ENCODE measurements at places on chromosomes 16 and 17. TPM values are rescaled to one million over a fixed set of nuclear protein-coding genes. Genes with fewer than 3 reads are reported as not detected.

GRCh38 chr16:3187798-3188674, at the start of gene OR1F1:
Gene OR1F1, plus strand, starts transcription at chr16:3188204.
- no peak for DNase-seq

GRCh38 chr16:73365016-73365551, 317.2 kb upstream of the ZFHX3 start:
- DNase-seq = no peak

DNA sequence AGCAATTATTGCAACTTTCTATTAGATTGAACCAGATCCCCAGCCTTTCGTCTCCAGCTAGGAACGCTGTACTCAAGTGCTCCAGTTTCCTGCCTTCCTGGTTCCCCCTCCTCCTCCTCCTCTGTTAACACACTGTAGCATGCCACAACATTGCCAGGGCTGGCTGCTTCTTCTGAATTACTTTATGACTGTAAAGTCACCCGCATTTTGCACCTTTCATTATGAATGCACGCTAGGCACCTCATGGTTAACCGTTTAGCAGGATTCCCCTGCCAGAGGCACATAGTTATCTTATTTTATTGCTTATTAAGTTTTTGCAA, 4.5 kb downstream of the ZNF423 start:
- DNase-seq = no peak

GRCh38 chr17:49519781-49520180, 24.7 kb downstream of the NGFR start:
- DNase-seq = no peak

- DNase-seq = no peak
These were observed 72.0 kb upstream of the KSR1 start for GRCh38 chr17:27384261-27384701.

DNA sequence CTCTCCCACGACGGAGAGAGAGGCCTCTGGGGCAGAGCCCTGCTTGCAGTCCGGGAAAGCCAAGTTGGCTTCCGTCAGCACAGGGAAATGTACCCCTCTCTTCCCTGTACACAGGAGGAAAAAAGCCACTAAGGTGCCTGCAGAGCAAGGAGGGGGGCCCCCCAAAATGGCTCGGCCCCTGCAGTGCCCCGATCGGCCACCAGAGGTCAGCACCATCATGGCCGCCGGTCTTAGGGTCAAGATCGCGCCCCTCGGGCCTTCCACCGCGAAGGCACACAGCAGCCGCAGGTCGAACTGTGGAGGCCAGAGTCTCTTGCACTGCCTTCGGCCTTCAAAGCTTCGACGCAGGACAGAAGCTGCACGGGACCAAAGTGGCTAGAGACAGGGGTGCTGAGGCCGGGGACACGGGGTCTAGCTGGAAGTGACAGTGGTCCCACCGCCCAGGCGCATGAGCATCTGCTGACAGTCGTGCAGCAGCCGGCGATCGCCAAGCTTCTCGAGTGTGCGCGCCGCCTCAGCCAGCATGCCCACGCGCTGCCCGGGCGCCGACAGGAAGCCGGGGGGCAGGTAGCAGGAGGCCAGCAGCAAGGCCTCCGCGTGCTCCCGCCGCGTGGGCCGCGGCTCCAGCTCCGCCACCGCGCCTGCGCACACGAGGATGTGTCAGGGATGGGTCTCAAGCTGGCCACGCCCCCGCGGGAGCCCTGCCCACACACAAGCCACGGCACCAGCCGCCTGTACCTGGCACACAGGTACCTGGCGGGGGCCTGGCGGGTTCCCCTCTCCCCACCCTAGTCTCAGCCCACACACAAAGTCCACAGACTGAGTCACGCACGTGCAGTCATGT, 24.4 kb downstream of the SREBF1 start:
- DNase-seq = no peak

DNA sequence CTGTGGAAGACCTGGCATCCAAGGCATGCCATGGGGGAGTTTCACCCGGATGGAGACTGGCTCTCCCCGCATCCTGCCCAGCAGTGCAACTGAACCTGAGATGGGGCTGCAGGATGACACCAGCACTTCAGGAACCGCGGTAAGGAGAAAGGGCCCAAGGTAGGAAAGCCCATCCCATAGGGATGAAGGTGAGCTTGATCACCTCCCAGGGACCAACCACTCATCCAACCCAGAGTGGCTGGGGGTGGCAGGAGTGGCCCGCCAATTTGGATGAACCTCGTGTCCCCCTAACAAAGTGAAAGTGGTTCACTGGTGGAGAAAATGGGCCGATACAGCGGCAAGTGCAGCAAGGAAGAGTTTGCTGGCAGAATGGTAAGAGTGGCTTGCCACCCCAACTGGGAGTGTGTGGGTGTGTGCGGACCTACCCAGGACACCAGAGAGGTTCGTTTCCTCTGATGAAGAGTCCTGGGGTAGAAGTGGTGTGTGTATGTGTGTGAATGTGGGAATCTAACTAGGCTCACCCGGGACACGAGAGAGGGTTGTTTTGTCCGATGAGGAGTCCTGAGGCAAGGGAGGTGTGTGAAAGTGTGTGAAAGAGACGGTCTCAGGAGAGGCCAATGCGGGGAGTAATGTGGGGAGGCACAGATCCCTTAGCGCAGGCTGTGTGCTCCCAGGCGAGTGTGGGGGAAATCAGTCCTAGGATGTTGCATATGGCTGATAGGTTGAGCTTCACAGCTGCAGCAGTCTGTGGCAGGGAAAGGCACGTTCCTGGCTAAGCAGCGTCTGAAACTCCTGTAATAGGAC, 22.6 kb downstream of the ACSM1 start:
- DNase-seq = no peak

DNA sequence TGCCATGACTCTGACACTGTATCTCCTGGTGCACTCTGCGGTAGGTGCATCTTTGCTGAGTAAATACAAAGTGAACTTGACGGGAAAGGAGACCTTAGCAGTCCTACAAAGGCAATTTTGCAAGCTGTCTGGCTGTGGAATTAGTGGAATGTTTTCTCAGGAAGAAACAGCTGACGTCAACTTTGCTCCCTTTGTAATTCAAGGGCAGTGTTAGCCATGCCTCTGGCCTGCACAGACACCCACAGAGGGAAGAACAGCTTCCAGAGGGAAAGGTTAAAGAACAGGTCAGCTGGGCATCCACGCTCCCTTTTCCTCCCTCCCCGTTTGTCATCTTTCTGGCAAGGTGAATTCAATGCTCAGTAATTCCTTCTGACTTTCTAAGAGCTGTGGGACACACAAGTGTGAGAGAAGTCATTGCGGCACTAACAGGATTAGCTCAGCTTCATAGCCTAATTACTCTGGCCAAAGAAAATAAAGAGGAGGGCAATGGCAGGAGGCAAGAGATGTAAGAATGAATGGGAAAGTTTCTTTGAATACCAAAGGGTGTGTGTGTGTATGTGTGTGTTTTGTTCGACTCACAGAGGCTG, 476.9 kb upstream of the GOT2 start:
- DNase-seq = no peak

DNA sequence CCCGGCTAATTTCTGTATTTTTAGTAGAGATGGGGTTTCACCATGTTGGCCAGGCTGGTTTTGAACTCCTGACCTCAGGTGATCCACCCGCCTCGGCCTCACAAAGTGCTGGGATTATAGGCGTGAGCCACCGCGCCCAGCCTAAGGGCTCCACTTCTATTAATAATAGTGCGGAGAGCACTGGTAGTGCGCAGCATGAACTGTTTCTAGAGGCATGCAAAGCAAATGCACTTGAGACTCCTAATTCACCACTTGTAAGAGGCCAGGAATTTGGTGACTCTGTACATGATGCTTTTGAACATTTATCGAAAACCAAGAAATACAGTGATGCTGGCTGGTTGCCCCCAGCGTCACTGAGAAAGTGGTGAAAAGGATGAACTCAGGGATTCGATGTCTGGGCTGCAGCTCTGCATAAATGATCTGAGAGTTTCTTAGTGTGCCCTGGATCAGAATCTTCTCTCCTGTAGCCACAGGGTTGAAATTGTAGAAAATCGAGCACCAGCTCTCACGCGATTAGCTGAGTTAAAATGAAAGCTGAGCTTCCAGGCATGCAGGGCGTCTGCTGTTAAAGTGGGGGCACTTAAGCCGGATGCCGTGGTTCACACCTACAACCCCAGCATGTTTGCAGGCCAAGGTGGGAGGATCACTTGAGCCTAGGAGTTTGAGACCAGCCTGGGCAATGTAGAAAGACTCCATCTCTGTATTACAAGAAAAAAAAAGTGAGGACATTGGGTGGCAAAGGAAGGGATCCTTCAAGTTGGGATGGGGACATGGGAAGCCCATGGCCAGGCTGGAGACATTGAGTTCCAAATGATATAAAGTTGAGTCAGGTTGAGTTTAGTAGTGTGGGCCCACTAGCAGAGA, 4.8 kb downstream of the RNF213 start:
- DNase-seq = no peak

- no peak for DNase-seq
These were observed 36.0 kb upstream of the FBXO47 start for GRCh38 chr17:39002991-39003715.

GRCh38 chr16:68490829-68491575, 42.7 kb upstream of the SMPD3 start:
- no peak for DNase-seq

DNA sequence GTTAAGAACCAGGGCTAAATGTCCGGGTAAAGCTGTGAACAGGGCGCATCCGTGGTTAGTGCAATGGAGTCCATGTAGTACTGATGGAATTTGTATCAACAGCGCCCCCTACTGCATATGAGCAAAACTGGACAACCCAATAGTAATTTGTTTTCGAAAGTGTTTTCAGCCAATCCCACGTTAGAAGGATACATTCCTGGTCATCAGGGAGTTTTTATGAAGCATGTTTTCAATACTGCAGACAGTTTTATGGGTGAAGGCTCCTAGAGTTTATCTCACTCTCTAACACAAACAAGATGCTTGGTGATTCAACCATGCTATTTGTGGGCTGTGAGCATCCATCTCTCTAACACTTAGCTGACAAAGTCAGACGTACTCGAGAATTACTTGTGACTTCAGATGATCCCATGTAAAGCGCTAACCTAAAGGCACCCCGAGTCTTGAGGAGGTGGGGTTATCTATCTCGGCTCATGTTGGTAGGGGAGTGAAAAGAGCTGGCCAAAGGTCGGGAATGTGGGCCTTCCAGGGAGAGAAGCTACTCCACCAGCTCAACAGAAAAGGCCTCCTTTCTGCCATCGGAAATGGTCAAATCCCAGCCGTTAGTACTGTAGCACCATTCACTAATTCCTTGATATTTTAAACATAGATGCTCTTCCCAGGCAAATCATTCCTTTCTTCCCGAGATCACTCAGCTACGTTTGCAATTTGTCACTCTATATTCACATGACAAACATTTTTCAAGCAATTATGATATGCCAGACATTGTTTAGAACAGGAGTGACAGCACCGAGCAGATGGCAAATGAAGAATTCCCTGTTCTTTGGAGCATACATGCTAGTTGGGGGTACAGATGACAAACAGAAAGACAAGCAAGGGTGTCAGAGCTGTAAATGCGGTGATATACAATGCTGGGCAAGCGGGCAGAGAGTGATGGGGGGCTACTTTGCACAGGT, 46.9 kb upstream of the HNF1B start:
- no peak for DNase-seq

DNA sequence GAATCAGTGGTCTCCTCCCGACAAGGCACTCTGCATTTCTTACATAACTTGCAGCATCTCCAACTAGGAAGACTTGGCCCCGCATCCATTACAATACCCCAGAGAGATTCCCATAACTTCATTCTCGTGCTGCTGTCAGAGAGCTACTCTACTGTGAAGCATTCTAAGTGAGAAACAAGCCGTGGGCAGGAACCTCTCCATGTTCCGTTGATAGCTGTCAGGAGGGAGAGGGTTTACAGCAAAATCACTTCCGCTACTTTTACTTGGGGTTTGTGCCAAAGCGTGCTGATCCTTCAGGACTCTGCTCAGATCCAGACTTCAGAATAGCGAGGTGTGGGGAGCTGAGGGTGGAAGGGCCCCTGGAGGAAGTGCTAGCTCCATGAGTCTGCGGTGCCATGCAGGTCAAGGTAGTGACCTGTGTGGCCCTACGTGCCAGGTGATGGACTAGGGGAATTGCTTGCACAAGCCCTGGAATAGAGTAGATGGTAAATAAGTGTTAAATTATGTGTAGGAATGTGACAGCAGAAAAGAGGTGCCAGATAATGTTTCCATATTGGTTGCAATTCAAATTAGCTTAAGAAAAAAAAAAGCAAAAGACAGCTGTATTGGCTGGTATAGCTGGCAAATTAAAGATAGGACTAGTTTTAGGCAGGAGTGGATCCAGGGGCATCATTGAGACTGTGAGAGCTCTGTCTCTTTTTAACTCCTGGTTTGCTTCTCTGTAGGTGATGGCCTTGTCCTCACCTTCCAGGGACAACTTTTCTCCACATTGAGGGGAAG, 358.5 kb upstream of the ERCC4 start:
- DNase-seq = no peak

GRCh38 chr16:17930280-17930679, 406.3 kb downstream of the NPIPA8 start:
- DNase-seq = no peak

DNA sequence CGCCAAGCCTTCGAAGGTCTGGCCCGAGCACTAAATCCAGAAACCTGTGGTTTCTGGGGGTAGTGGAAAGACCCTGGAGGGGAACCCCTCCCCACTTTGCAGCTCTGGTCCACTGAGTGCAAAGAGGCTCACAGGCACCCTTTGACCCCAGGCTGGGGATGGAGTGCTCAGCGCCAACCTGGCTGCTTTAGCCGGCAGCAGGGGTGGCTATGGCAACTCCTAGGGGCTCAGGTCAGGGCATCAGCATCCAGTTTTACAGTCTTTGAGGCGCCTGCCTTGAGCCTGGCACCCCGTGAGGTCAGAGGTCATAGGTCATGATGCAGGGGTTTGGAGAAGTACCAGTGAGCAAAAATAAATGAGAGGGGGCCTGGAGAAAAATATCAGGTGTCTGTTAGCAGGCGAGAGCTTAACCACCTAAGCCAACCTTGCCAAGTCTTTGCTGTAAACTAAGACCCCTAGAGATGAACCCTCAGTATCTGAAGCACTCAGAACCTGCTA, 17.9 kb downstream of the CA7 start:
- no peak for DNase-seq

- no peak for DNase-seq
These were observed 707 bp downstream of the NUFIP2 start for GRCh38 chr17:29292992-29293889.

DNA sequence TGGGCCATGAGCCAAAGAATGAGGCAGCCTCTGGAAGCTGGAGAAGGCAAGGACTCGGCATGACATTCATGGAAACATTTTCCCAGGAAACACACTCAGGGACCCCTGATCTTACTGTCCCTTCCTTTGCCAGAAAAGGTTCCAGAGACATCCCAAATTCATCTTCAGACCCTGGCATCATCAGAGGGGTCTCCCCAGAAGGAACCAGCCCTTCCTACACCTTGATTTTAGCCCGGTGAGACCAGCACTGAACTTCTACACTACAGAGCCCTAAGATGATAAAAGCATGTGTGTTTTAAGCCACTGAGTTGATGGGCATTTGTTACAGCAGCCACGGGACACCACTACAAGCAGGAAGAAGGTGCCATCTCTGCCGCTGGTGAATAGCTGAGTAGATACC, 262.3 kb downstream of the C16orf95 start:
- DNase-seq = no peak

GRCh38 chr17:38584350-38584925, 21.3 kb downstream of the SRCIN1 start:
- DNase-seq = no peak

- no peak for DNase-seq
These were observed 204.1 kb upstream of the NOG start for GRCh38 chr17:56389356-56389755.

Gene SUMO2
- 334 TPM for polyA plus RNA-seq

Gene HP
- 0.39 TPM for polyA plus RNA-seq

Gene KRTAP4-4
- polyA plus RNA-seq = not detected

Gene HMOX2
- polyA plus RNA-seq = 36.2 TPM

Gene CES1
- 0.34 TPM for polyA plus RNA-seq
